Dermis microvascular lymphatic vessel endothelial cell (primary cell): ENCODE measurements at places on chromosomes 7 and 10. TPM values are rescaled to one million over a fixed set of nuclear protein-coding genes. Genes with fewer than 3 reads are reported as not detected.
A peak's percentile ranks its signal among the peaks of the same experiment; 100 is the strongest.

Gene PFKP
- 151 and 166 TPM in 2 replicates for total RNA-seq

Gene ASAH2
- total RNA-seq = 0.38 and 0.64 TPM in 2 replicates

DNA sequence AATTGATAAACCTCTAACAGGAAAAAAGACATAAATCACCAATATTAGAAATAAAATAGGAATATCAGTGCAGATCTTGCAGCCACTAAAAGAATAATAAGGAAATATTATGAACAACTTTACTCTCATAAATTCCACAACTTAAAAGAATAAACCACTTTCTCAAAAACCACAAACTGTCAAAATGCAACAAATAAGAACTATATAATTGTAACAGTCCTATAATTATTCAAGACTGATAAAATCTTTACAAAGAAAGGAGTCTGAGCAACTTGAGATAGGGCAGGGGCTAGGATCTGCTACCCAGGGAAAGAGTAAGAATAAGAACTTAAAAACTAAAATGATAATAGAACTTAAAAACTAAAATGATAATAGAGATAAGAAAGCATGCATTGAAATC, 169.5 kb upstream of the GDF10 start:
- DNase-seq = no peak

DNA sequence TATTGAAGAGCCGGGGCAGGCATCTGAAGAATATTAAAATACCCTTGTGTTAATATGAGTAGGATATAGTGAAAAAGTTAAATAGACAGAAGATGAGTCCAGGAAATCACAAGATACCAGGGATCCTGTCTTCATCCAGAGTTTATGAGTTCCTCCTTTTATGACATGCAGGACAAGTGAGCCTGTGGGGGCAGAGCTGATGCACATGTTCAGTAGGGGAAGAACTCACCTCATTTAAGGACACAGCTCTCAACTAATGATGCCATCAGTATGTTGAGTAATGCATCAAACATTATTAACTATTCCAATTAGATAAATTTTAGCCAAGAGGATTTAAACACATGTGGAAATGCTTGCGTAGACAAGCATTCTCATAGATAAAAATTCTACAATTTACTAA, 435.8 kb upstream of the AKR1E2 start:
- no peak for DNase-seq

DNA sequence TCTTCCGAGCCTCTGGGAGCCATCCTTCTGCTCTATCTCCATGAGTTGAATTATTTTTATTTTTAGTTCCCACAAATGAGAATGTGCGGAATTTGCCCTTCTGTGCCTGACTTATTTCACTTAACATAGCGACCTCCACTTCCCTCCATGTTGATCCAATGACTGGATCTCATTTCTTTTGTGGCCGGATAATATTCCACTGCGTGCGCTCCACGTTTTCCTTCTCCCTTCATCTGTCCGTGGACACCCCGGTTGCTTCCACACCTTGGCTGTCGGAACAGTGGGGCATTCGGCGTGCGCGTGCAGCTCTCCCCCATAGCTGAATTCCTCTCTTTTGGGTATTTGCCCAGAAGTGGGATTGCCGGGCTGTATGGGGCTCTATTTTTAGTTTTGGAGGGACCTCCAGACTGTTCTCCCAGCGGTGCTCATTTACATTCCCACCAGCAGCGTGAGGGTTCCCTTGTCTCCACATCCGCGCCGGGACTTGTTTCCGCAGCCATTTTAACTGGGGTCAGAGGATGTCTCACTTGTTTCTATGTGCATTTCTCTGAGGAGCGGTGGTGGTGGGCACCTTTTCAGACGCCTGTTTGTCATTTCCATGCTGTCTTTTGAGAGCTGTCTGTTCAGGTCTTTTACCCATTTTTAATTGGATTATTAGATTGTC, 51.0 kb upstream of the SUN1 start:
- no peak for DNase-seq

DNA sequence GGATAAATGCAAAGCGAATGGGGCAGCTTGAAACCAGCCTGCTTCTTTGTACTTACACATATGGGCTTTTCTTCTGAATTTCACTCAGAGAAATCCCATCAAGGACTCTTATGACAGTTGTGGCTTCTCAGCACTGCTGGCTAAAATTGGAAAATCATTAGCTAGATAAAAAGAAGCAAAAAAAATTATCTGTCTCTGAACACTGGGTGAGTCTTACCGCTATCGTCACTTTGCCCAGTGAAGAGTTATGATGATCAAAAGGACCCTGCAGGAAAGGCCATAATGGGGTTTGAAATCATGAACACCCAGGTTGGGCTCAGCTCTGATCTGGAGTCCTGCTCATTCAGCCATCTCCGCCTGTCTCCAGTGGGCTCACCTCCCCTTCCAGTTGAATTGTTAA, 34.3 kb downstream of the AOAH start:
- DNase-seq = no peak

- DNase-seq = peak; percentile 23
Measured at GRCh38 chr10:15088428-15089261, at the start of gene ACBD7. Gene ACBD7 (minus strand): TSS chr10:15088776. CDS start chr10:15088728, 48 bp downstream.

Gene GRK5
- total RNA-seq = 28.0 and 35.9 TPM in 2 replicates

Gene TSPAN12
- 43.6 and 89.3 TPM in 2 replicates for total RNA-seq

- DNase-seq = no peak
Measured at GRCh38 chr7:64888901-64889685, 14.0 kb upstream of the ZNF273 start.

DNA sequence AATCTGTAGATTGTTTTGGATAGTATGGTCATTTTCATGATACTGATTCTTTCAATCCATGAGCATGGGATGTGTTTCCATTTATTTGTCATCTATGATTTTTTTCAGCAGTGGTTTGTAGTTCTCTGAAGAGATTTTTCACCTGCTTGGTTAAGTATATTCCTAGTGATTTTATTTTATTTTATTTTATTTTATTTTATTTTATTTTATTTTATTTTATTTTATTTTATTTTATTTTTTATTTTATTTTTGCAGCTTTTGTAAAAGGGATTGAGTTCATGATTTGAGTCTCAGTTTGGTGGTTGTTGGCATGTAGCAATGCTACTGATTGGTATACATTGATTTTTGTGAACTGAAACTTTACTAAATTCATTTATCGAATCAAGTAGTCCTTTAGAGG, 404.2 kb downstream of the SDK1 start:
- no peak for DNase-seq

Gene DPP6
- total RNA-seq = not detected in 2 replicates

Gene RPEL1
- 0.13 TPM in 2 replicates for total RNA-seq

GRCh38 chr7:29797112-29797944, 9.0 kb upstream of the WIPF3 start:
- DNase-seq = no peak

- DNase-seq = no peak
Measured at GRCh38 chr10:125881192-125881591, at the start of gene DHX32. Gene DHX32 (minus strand): TSS chr10:125881292. CDS start chr10:125880824, 468 bp downstream.

Gene CADPS2
- 49.0 and 49.2 TPM in 2 replicates for total RNA-seq

GRCh38 chr10:128693493-128694131, 567.4 kb upstream of the MKI67 start:
- DNase-seq = no peak
